Suppressor macrophage treated with lipopolysaccharide for 4 hours (primary cell): ENCODE measurements at places on chromosomes 7 and 10.

- no peak for DNase-seq
Observed at GRCh38 chr7:54879776-54880175, 120.8 kb upstream of the SEC61G start.

DNA sequence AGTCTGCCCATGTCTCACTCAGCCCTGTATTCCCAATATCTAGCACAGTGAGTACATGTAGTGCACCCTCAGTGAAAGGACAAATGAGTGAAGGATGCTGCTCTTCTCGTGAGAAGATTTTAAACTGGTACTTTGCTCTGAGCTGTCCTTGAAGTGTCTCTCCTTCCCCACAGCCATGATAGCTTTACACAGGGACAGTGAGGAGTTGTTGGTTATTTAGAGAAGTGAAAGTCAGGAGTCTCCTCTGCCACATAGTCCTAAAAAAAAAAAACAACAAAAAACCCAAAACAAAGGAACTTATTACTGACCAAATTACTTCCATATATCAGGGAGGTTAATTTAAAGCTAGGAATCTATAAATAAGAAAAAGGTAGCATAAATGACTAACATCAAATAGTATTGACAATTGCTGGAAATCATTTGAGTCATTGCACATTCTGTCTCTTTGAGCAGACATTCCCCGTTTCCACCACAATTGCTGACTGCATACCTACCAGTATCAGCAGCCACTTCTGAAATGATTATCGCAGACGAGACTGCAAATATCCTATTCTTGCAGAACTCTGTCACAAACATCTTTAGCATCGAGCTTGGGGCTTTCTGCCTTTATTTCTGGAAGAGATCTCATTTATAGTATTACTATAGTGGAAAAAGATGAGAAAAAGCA lies 202.1 kb downstream of the PTEN start:
- DNase-seq: peak; percentile 59

- DNase-seq: no peak
Observed at GRCh38 chr7:22348379-22348778, 8.6 kb downstream of the RAPGEF5 start.

DNA sequence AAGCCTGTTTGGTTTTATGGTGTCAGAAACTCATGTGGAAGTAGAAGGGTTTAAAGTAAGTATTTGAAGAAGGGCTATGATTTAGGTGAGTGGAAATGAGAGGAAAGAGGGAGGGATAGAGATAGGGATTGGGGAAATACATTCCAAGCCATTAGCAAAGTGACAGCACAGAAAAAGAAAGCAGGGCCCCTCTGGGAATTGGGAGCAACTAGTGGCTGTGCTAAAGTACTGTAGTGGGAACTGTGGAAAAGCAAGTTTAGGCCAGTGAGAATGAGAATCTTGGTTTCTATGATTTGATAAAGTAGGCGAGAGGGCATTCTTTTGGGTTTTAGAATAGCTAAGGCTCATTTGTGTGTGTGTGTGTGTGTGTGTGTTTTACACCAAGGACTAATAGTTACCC lies 5.0 kb downstream of the PRKG1 start:
- DNase-seq: no peak

GRCh38 chr10:121610798-121611323 lies 12.6 kb upstream of the FGFR2 start:
- no peak for DNase-seq

- DNase-seq: no peak
Observed at GRCh38 chr10:56547163-56547562, 186.1 kb upstream of the ZWINT start.

- peak; percentile 20 for DNase-seq
Observed at GRCh38 chr7:44372560-44373417, 47.4 kb upstream of the CAMK2B start.

- no peak for DNase-seq
Observed at GRCh38 chr7:47301657-47302295, 280.1 kb downstream of the TNS3 start.

- DNase-seq: no peak
Observed at GRCh38 chr10:79982362-79982800, 33.5 kb upstream of the SFTPD start.

DNA sequence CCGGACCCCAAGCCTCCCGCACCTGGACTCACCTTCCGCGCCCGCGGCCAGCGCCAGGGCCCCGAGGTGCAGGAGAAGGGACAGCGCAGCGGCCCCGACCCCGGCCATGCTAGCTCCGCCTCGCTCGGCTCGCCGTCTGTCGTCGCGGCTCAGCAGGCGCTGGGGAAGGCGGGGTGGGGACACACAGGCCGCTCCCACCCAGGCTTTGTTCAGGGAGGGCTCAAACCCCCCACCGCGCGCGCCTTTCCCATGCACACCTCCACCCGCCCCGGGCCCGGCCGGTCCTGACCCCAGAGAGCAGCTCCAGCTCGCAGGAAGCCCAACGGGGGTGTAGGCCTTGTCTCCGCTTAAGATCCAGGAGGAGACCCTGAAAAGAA lies at the start of gene KCP:
Gene KCP (minus strand): TSS at position 141 of the 377 bp plus-strand sequence. CDS start 33 bp downstream, at position 108.
- no peak for DNase-seq

- no peak for DNase-seq
Observed at GRCh38 chr10:30013757-30014156, 45.6 kb downstream of the JCAD start.

DNA sequence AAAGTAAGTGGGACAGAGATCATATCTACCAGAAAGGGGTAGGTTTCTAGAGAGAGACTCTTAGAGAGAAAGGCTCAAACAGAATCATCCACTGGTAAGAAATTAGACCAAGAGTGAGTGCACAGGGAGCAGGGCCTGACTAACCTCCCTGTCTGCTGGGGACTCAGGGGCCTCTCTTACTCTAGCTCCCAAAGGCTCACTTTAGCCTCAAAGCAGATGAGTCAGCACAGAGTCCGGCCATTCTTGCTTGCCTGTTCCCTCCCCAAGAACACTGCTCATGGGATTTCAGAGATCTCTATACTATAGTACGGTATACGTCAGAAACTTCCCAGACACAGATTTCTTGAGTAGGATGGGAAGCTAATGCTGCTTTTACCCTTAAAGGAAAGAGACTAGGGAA lies 32.7 kb downstream of the RBM28 start:
- DNase-seq: no peak
